ENCODE measurements at places on chromosomes 3 and 15.

- DNase-seq, result no peak
These were observed 101.1 kb upstream of the ICE2 start for GRCh38 chr15:60580073-60580472.

GRCh38 chr3:146313746-146314111, 62.8 kb upstream of the PLSCR4 start:
- DNase-seq, result no peak

GRCh38 chr3:50448752-50449539, 54.5 kb downstream of the CACNA2D2 start:
- DNase-seq, result no peak

GRCh38 chr15:57476533-57476975, 100.2 kb downstream of the CGNL1 start:
- DNase-seq, result no peak

GRCh38 chr15:70111203-70112073, 13.7 kb upstream of the TLE3 start:
- no peak for DNase-seq

GRCh38 chr15:85112997-85113396, 131.3 kb downstream of the PDE8A start:
- no peak for DNase-seq

DNA sequence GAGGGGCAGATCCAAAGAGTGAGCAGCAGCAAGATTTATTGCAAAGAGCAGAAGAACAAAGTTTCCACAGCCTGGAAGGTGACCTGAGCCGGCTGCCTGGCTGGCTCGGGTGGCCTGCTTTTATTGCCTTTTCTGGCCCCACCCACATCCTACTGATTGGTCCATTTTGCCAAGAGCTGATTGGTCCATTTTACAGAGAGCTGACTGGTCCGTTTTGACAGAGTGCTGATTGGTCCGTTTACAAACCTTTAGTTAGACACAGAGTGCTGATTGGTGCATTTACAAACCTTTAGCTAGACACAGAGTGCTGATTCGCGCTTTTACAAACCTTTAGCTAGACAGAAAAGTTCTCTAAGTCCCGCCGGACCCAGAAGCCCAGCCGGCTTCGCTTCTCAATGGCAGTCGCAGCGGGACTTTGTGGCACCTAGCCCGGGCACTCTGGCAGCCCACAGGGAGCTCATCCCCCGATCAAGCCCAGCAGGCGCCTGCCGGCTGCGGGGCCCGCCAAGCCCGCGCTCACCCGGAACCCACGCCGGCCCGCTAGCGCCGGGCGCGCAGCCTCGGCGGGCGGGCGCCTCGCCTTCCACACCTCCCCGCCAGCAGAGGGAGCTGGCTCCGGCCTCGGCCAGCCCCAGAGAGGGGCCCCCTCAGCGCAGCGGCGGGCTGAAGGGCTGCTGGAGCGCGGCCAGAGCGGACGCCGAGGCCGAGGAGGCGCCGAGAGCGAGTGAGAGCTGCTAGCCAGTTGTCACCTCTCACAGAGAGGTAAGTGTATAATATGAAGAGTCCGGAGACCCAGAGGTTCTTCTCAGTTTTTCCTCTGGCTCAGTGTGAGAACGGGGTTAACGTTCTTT, 339.2 kb downstream of the CHL1 start:
- no peak for DNase-seq

- no peak for DNase-seq
These were observed 14.1 kb downstream of the ANAPC13 start for GRCh38 chr3:134471521-134472193.

- no peak for DNase-seq
These were observed 59.3 kb downstream of the TSC22D2 start for GRCh38 chr3:150467381-150467780.

- no peak for DNase-seq
These were observed 1064.6 kb upstream of the CADM2 start for GRCh38 chr3:83894223-83894622.

- DNase-seq, result no peak
These were observed 31.5 kb upstream of the C15orf39 start for GRCh38 chr15:75170203-75170602.
